NCI-H146 (cell line): ENCODE measurements at places on chromosomes 1 and 21.
A peak's percentile ranks its signal among the peaks of the same experiment; 100 is the strongest.

- DNase-seq: no peak
Measured at GRCh38 chr1:67342076-67342890, 34.6 kb downstream of the IL12RB2 start.

GRCh38 chr1:150364231-150365003 is 470 bp downstream of the RPRD2 start:
- peak; percentile 86 for DNase-seq

- DNase-seq: no peak
Measured at GRCh38 chr1:118145721-118146120, 39.3 kb downstream of the SPAG17 start.

DNA sequence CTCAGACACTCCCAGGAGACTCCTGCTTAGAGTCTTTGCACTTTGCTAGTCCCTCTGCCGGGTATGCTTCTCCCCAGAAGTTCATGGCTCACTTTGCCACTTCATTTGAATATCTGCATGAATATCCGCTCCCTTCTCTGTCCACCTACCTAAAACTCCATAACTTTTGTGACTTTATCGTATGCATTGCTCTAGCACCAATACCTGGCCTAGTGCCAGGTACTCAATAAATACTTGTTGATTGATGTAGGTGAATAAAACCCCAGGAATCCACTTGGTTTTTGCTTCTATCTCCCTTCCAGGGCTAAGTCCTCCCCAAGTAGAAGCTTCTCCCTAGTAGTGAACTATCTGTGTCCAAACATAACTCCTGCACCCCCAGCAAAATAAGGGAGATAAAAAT is 27.8 kb upstream of the CTTNBP2NL start:
- no peak for DNase-seq

DNA sequence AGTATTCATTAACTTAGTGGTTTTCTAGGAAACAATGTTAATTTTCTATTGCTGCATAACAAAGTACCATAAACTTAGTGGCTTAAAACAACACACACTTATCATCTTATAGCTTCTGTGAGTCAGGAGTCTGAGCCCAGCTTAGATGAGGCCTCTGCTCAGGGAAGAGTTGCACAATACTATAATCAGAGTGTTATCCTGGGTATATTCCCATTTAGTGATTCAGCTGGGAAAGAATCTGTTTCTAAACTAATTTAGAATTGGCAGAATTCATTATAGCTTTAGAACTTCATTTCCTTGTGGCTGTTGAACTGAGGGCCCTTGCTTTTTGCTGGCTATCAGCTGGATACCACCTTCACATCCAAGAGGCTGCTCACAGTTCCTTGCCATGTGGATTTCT is 515.5 kb downstream of the BRINP3 start:
- no peak for DNase-seq

DNA sequence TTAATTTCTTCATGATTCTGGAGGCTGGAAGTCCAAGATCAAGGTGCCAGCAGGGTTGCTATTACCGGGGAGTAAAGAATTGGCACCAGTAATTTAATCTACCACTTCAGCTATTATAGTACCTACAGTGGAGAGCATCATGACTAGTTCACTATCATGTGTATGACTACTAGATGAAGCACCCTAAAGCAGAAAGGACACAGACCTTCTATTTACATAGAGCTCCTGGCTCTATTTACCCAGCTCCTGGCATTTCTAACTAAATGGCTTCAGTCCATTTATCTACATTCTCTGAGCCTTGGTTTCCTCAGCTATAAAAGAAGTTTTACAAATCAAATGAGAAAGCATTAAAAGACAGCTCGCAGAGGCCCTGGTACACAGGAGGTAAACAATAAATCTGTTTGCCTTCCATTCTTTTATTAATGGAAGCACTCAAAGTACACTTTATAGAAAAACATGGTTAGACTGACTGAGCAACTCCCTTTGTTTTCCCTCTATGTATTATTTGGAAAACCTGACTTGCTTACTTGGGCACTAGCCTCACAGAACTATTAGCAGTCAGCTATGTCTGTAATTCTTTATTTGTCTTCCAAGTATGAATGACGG is 203.0 kb downstream of the SLC35F3 start:
- DNase-seq: no peak

DNA sequence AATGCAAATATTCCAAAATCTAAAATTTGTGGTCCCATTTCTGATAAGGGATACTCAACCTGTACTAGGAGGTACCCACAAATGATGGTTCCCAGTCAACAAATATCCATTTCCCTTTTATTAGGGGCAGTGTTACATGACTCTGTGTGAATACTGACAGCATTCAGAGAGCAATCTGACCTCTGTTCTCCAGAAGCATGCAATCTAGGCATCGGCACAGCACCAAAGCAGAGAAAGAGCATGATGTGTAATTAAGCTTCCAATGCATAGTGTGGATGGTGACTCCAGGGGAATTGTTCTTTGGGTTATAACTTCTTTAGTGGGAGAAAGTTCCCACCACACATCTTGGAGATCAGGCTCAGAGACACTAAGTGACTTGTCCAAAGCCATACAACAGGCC is 71.6 kb downstream of the ELAVL4 start:
- DNase-seq: no peak
